Glomerular endothelial cell (primary cell): ENCODE measurements at places on chromosomes 12 and 14. TPM values are rescaled to one million over a fixed set of nuclear protein-coding genes. Genes with fewer than 3 reads are reported as not detected.

DNA sequence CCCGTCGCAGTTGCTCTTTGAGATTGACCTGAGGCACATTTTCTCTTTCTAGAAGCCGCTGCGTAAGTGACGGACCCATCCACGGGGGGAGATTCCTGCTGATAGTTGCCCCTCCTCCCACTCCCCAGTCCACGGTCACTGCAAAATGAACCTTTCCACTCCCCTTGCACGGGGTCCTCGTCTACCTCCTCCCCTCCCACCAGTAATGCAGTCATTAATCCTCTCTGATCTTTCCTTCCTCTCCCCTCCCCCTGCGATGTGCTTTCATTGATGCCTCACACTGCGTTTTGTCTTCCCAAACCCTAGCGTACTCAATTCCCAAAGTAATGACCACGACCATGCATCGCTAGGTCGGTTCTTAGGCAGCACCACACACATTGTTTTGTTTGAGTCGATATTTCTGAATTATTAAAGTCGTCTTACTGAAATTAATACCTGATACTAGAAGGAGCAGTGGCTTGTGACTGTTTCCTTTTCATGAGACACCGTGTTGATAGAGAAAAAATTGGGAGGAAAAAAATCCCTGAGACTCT is 857 bp downstream of the ETNK1 start:
- no peak for DNase-seq

DNA sequence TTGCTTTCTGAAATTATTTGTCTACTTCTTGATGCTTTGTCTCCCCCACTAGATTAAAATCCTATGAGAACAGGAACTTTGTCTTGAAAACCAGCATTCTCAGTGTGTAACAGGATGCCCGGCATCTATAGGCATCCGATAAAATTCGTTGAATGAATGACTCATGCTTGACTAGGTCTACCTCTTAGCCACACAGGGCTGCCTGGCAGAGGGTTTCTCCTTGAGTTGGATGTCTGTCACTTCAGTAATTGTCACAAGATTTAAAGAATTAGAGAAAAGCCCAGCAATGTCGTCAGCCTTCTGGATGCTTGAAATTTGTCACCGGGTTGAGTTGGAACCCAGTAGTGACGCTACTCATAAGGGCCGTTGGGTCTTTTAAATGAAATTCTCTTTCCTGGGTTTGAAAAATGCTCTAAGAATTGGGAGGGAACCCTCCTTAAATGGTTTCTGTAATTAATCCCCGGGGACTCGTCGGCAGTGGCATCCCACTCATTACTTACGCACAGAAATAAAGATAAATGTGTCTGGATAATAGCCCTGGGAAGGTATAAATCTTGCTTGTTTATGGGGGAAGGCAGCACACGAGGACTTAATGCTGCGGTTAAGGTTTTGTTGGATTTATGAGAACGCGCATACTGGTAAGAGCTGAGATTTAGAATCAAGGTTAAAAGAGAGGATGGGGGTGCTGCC is 194.1 kb downstream of the AACS start:
- DNase-seq = no peak

The WASHC4 gene
- total RNA-seq = 105 and 127 TPM in 2 replicates

DNA sequence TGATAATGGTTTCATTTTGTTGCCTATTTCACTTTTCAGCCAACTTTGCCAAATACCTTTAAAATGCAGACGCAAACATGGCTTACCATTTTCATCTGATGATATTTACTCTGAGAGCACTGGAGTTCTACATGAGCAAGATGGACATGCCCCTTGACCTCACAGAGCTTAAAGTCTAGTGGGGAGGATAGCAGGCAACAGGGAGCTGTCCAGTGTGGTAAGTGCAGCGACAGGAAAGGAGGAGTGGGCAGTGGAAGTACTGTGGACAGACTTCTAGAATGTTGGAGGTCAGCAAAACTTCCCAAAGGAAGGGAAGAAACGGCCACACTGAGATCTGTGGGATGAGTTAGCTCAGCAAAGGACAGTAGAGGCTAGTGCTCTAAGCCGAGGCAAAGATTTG is 25.3 kb downstream of the LRIG3 start:
- no peak for DNase-seq

The CIROP gene
- not detected in 2 replicates for total RNA-seq

DNA sequence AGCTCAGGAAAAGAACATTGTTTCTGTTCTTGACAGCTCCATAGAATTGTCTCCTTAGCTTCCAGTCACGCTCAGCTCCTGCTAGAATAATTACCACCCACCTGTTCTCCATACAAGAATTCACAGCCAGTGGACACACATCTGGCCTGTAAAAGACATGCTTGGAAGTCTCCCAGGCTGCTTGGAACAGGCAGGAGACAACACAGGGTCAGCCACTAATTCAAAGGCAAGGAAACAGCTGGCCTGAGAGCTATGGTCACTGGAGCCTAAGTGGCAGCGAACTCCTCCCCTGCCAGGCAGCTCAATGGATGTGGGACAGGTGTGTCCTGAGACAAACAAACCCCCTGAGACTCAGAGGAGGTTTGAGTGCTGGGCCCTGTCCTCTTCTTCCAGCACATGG is 22.9 kb upstream of the LTBP2 start:
- no peak for DNase-seq

DNA sequence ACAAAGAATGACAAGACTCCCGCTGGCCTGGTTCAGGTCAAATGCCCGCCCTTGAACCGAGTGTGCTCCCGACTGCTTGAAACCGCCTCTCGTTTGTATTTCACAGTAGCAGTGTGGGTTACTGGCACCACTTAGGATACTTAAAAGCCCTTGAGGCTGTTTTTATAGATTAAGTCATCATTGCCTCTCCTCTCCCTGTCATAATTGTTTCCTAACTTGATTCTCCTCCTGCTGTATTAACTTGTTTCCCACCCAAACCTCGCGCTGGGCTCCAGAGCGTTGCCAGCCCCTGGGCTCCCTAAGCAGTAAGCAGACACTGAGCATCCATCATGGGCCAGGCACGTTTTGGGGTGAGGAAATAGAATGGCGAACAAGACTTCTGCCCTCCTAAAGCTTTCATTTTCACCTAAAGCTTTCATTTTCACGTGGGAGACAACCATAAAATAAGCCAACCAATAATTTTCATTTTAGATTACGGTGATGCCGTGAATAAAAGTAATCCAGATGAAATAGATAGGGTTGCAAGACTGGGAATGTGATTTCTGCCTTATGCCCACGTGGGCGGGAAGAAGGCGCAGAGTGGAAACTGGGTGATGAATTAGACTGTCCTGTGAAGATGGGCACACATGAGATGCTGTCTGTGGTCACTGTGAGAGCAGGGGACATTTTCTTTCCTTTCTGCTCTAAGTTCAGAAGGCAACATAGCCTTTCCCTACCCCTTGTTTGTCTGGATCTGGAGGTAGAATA is 97.5 kb downstream of the PPP2R5C start:
- DNase-seq = no peak

DNA sequence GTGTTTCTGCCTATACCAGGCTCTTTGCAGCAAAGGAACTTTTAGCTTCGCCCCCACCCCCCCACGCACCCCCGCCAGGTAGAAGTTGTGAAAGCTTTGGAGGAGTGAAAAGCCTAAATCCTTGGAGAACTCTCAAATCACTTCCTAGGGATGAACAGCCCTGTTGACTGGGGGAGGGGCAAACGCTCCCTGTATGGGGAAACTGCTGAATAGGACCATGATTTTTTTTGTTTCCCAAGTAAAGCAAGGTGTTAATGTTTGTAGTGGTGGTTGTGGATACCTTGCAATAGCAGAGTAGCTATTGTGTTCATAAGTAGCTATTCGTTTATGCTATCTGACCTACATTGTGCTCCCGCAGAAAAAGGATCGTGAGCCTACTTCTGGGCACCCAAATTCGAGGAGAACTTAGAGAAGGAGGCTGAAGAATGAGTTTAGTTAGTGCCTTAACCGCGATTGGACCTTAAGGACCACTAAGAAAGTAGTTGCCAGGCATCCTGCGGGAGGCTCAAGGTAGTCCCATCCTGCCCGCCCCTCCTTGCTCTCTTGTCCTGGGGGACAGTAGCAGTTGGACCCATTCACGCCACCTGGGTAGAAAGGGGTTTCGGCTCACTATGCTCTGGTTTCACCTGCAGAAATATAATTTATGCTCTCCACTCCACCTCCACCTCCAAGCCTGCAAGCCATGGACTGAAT is 901 bp upstream of the NFKBIA start:
- no peak for DNase-seq

- DNase-seq = peak; percentile 25
Observed at GRCh38 chr12:107349008-107349747, 255.8 kb upstream of the CRY1 start.

- DNase-seq = no peak
Observed at GRCh38 chr12:55682087-55682796, 25.5 kb downstream of the ITGA7 start.

The IPO8 gene
- 23.0 and 32.3 TPM in 2 replicates for total RNA-seq

DNA sequence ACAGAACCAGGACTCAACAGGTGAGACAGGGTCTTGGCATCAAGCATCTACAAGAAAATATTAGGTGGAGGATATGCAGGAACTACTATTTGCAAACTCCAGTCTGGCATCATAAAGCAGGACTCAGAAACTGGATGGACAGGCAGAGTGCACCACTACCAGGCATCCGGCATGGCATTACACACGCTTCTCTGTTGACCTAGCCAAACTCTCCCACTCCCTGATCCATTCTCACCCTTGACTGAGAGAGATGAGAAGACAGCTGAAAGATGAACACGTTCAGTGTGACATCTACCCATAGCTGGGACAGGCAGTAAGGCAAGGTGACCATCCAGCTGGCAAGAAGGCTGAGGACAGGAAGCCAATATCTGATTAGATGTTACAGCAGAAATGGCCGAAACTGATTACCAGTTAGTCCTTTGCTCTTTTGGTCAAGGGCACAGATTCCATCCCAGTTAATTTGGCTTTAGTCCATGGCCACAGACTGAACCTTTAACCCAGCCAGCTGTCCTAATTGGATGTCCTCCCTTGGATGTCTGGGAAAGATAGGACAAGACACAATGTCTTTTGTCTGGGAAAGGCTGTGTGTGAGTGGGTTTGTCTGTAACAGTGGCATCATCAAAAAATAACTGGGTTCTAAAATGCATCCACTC is 71.6 kb downstream of the BBS10 start:
- DNase-seq = no peak

The SOCS2 gene
- 45.4 and 58.6 TPM in 2 replicates for total RNA-seq

DNA sequence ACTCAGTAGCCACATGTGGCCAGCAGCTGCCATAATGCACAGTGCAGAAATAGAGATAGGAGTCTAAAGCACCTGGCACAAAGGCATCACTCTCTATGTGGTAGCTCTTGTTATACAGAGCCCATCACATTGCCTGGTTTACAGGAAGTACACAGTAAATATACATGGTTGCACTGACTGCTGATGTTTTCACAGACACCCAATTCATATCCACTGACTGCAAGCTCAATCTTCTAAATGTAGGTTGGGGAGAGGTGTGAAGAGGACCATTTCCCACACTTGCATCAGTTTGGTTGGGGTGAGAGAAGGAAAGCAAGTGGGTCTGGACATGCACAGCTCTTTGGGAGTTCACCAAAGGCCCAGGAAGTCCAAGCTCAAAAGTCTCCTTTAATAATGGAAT is 172.8 kb downstream of the DPF3 start:
- DNase-seq = no peak

DNA sequence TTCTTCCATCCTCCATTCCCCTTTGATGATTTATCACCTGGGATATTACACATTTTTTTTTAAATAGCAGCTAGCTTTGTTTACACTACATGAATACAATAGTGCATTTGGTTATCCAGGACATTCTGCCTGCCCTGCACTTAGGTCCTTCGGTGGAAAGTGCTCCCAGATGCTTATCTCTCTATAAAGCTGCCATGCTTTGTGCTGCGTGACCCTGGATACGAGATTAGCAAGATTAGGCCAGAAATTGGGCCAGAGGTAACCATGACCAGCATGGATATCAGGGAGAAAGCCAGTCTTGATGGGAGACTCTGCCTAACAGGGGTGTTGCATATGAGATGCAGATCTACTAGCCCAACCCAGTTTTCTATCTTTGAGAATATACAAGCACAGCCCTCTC is 12.1 kb upstream of the KRT83 start:
- no peak for DNase-seq

The SERPINA10 gene
- not detected in 2 replicates for total RNA-seq

DNA sequence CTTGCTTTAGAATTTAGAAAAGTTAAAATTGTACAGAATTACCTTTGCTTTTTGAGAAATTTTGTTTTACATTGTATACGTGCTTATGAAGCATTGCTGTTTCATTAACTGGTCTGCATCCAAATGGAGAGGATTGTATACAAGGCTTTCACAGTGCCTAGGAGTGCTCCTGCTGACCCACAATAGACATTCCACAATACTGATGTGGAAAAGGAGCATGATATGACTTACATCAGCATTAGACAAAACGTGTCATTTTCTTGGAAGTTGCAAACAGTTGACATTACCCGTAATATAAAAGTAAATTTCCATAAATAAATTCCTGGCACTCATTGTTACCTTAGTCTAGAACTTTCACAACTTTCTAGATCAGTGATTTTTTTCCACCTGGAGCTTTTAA is 1.9 kb downstream of the PRKD1 start:
- no peak for DNase-seq

DNA sequence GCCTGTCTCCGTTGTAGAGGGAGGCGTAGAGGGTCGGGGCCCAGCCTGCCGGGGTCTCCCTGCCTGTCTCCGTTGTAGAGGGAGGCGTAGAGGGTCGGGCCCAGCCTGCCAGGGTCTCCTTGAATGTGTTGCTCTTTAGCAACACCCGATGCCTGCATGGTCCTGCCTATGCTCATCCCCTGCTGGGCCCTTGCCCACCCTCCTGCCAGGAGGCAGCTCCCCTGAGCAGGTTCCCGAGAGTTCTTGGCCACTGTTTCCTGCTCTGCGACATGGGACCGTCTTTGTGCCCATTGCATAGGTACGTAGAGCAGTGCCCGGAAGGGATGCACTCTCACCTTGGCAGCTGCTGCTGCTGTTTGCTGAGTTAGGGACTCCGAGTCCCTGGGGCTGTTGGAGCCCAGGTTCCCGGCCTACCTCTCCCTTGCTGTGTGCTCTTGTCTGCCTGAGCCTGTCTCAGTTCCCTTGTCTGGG is 3.3 kb downstream of the KIF26A start:
- no peak for DNase-seq

DNA sequence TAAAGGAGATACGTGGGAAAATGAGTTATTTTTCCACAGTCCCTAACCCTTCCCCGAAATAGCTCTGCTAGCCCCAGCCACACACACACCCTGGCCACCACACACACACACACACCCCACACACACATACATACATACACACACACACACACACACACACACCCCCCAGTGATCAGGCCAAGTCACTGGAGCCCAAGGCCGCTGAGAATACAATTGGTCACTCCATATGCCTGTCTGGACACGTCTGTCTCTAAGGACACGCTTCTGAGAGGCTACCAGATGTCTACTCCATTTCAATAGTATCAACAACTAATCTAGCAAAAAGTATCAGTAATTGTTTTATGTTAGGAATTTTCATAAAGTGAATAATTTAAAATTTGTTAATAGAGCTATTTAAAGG is 13.0 kb upstream of the DIABLO start:
- no peak for DNase-seq

DNA sequence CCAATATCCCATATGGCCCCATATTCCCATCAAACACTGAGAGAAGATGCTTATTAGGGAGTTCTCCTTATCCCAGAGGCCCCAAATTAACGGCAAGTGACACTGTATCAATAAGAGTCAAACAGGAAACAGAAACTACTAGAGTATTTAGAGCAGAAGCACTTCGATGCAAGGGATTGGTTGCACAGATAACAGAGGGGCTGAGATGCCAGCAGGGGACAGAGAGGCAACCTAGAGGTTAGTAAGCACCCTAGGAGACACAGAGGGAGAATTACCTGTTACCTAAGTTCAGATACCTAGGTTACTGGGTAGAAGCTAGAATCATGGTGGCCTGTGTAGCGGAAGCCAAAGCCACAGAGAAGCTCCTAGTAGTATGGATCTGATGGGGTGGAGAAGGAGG is 2.9 kb downstream of the HEBP1 start:
- DNase-seq = no peak
